ENCODE measurements at places on chromosomes 2 and 18. TPM values are rescaled to one million over a fixed set of nuclear protein-coding genes. Genes with fewer than 3 reads are reported as not detected.

- no peak for DNase-seq
Measured at GRCh38 chr18:9568186-9568585, 46.2 kb downstream of the PPP4R1 start.

CCDC121 gene
- total RNA-seq = 4.7 TPM

DNA sequence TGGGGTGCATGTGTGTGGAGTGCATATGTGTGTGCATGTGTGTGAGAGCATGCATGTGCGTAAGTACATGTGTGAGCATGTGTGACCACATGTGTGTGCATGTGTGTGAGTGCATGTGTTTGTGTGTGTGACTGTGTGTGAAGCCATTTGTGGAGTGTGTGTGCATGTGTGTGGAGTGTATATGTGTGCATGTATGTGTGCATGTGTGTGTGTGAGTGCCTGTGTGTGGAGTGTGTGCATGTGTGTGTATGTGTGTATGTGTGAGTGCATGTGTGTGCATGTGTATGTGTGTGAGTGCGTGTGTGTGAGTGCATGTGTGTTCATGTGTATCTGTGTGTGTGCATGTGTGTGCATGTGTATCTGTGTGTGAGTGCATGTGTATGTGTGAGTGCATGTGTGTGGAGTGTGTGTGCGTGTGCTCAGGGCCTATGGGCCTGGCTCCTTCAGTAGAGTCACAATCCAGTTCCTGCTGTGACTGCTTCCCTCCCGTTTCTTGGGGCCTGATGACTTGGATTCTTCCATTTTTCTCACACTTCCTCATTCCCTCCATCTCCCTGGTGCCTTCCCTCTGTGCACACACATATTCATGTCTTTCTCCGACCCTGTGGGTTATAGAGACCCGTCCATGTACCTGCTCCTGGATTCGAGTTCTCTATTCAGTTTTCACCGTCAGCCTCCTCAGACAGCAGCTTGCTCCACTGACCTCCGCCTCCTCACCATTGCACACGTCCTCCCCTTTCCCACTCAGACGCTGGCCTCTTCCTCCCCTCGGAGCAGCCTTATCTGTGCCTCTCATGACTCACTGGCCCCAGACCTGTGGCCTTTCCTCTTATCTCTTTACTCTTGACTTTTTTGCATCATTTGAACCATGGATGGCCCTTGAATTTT, 25.2 kb downstream of the TOGARAM2 start:
- peak; percentile 55 for DNase-seq

DNA sequence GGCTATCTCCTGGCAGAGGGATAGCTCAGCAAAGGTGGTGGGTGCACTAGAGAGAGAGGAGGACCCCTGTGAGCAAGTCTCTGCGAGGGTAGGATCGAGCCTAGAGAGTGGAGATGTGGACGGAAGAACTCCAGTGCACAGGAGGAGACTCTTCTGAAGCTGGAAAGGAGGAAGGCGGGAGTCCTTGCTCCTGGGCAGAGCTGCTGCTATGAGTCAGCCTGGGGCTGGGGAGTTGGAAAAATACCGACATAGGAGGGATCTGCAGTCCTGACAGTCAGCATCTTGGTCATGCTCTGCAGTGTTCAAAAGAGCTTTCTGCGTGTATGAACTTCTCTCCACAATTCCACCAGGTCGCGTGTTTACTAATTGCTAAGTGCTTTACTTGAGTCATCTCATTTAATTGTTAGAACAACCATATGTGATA, 233.8 kb downstream of the LDLRAD4 start:
- no peak for DNase-seq

GALR1 gene
- total RNA-seq = not detected

CCDC148 gene
- 6.3 TPM for total RNA-seq

- no peak for DNase-seq
Measured at GRCh38 chr2:162731917-162732804, 106.4 kb downstream of the KCNH7 start.

DNA sequence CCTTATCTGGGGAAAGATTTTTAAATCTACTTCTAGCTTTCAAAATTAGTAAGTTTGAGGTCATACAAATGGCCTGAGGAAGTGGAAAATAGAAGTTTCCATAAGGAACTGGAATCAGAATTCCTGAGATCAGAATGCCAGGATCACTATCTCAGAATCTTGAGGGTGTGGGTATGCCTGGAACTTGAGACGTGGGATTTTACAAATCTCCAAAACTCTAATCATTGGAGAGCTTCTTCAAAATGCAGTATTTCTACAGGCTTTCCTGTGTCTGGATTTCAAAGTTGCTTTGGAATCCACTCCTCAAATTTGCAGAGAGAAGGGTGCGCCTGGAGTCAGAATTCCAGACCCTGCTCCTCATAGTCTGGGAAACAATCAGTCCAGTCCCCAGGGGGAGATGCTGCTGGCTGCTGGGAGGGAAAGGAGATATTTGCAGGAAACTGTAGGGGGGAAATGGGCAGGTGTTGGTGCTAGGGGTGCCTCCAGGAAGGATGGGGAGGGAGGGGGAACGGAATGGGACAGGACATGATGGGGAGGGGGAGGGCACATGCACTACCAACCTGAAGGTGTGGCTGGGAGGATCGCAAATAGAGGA, 31.0 kb upstream of the CATIP start:
- DNase-seq = no peak

- DNase-seq = no peak
Measured at GRCh38 chr2:192546565-192546964, 351.8 kb upstream of the TMEFF2 start.

GRCh38 chr2:32877587-32878510, 68.9 kb upstream of the LTBP1 start:
- no peak for DNase-seq

DNA sequence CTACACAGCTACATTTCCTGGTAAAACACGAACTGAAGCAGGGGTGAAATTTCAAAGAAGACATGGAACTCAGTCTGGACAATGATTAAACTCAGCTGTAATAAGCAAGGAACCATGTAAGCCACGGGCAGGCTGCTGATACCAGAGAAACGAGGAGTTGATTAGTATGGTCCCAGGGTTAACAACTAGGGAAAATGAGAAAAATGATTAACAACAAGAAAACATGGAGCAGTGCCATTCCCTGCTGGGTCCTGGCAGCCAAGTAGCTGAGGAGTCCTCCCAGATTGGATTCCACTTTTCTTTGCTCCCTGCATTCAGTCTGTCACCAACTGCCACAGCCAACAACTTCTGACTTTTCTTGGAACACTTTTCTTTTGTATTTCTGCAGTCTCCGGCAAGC, 517.0 kb upstream of the KLHL29 start:
- no peak for DNase-seq

CYB5A gene
- 103 TPM for total RNA-seq

DNA sequence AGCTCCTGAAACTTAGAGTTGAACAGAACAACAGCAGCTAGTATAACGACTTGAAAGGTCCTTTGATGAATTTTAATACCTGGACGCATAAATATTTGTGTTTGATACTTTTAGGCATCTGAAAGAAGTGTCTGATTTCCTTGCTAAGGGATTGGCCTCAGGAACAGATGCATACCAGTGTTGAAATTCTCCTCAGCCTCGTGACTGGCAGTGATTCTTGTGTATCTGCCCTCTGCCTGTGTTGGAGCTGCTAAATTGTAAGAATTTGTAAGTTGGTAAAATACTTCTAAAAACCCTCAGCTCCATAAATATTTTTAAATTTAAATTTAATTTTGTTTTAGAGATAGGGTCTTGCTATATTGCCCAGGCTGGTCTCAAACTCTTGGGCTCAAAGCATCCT, 22.4 kb upstream of the SCYGR1 start:
- no peak for DNase-seq

GRCh38 chr2:19409046-19409445, 50.6 kb upstream of the OSR1 start:
- DNase-seq = no peak

GAD1 gene
- total RNA-seq = 18.5 TPM

Data from Caco-2 (cell line).